ENCODE measurements at places on chromosomes 7 and 10.
A peak's percentile ranks its signal among the peaks of the same experiment; 100 is the strongest.

GRCh38 chr10:80492848-80493521, 38.9 kb downstream of the TSPAN14 start:
- DNase-seq = no peak

- DNase-seq = peak; percentile 7
Measured at GRCh38 chr10:128078136-128078969, 47.9 kb downstream of the MKI67 start.

GRCh38 chr7:114051871-114052331, 133.1 kb upstream of the PPP1R3A start:
- DNase-seq = no peak

GRCh38 chr7:106819546-106819945, 45.5 kb upstream of the PIK3CG start:
- no peak for DNase-seq

- no peak for DNase-seq
Measured at GRCh38 chr7:140122965-140123364, 53.8 kb downstream of the KDM7A start.

DNA sequence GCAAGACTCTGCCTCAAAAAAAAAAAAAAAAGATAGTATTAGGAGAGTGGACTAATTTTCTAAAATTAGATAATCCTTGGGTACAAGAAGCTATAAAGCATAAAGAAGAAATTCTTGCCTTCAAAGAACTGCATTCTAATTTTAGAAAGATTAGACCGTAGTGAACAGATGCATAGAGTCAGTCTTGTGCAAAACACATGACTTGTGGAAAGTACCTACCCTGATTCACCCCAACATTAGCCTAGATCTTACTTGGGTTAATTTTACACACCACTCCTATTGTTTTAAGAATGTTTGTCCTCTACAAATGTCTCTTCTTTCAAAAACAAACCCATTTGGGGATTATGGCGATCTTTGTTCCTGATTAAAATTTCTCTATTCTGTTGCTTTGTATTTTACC, 38.9 kb upstream of the SP8 start:
- DNase-seq = no peak

- no peak for DNase-seq
Measured at GRCh38 chr10:69398466-69398865, 18.3 kb downstream of the TACR2 start.

DNA sequence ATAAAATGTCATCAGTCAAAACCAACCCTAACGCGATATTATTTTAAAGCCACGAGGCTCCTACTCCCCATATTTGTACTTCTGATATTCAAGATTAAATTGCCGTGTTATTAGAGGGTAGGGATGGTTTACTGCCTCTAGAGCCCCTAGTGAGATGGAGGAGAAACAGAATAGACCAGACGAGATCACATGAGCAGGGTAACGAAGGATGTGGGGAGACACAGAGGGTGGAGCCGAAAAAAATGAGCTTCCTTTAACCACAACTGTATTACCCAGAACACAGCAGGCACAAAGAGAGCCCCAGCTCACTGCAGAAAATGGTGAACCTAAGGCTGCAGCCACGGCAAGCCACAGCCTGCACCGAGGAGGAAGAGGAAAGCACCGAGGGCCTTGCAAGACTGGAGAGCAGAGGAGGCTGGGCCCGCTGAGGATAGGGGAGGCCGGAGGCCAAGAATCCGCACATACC, 14.3 kb downstream of the ZC3HAV1 start:
- DNase-seq = no peak

- DNase-seq = no peak
Measured at GRCh38 chr7:143454091-143454680, 10.9 kb downstream of the TAS2R60 start.

GRCh38 chr7:106954840-106955239, 89.7 kb upstream of the PRKAR2B start:
- no peak for DNase-seq

DNA sequence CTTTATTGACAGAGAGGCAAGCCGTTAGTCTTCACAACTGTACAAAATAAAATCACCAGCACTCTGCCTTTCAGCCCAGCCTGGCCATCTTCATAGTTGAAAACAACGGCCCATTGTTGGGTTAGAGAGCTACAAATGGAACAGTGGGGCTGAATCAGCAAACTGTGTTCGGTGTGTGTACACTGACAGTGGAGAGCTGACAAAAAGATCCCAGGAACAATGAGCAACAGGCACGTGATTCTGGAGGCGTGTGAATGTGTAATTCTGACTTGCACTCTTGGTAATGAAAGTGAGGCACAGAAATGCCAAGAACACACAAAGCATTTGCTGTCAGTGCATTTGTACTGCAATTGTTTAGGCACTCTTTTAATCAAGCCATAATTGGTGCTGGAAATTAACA, 303.7 kb downstream of the WDR11 start:
- DNase-seq = no peak
